ENCODE measurements at places on chromosomes 16 and 17.

- DNase-seq, result no peak
Measured at GRCh38 chr16:70421014-70421413, 17.9 kb downstream of the ST3GAL2 start.

DNA sequence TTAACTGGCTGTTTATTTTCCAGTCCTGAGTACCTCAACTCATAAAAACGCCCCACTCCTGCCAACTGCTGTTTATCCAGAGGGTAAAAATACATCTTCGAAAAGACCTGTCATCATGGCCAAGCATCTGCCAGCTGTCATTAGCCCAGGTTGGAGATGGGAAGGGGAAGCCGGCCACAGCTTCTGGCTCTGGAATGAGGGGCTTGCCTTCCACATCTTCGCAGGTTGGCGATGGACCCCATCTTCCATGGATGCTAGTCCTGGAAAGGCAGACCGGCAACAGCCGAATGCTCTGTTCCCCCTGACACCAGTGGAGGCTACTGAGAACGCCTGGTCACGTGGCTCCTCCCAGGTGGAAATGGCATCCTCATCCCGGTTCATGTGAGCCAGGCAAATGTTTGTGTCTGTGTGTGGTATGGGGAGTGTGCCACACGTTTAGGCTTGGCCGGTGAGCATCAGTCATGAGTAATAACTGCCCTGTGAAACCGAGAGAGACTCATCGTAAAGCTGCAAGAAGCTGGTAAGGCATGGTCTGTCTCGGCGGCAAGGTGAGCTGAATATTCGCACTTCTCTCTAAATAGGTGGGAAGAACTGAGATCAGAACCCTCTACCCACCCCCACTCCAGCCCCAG, 420 bp upstream of the KRTAP17-1 start:
- DNase-seq, result no peak

GRCh38 chr17:47690121-47690520, 3.8 kb upstream of the TBKBP1 start:
- no peak for DNase-seq

GRCh38 chr17:28725660-28726225, 290 bp downstream of the TLCD1 start:
- peak; percentile 80 for DNase-seq

- no peak for DNase-seq
Measured at GRCh38 chr16:89915303-89916232, 3.1 kb upstream of the MC1R start.

DNA sequence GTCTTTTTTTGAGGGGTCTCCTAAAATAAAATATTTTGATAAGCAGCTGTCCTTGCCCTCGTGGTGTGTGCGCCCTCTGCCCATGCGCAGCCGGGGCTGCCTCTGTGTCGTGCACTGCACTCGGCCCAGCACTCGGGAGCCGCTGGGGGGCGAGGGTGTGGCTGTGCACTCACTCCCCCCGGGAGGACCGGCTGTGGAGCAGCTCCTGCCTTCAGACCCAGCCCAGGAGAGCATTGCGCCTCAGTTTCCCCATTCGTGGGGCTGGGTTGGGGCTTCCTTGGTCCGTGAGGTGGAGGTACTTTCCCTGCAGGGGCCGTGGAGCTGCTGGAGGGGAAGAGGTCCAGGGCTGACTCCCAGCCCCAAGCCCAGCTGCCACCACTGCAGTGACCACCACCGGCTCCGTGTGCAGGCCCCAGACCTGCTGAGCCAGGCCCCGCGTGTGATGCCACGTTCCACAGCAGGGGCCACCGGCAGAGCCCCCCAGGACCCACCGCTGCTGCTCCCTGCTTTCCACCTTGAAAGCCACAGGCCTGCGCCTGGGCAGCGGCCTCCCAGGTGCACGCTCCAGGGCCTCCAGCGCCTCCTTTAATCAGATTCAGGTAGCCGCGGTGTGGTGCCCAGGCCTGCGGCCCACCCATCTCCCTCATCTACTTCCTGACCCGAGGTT, 6.3 kb upstream of the IL17C start:
- no peak for DNase-seq

DNA sequence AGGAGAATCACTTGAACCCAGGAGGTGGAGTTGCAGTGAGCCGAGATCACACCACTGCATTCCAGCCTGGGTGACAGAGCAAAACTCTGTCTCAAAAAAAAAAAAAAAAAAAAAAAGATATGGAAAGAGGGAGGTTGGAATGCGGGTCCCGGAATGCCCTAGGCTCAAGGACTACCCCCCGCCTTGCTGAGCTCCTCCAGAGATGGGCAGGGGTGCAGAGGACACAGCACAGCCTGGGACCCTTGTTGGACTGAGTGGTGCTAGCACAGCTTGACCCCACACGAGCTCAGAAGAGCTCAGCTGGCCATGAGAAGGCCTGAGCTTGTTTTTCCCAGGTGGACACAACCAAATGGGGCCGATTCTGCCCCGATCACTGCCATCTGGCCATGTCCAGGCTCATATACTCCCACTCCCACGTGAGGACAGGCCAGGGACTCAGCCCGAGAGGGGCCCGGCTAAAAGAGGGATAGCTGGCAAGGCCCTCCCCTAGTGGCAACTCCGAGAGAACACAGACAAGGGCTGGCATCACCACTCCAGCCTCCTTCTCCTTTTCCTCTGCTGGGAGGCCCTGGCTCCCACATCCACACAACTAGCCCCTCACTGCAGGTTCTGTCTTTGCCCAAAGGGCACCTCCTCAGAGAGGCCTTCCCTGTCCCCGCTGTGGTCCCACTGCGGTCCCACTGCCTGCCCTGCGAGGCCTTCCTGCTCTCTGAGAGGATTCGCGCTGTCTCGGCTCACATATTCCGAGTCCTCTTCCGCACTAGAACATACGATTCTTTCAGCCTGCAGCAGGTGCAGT, 11.0 kb downstream of the SGCA start:
- no peak for DNase-seq

DNA sequence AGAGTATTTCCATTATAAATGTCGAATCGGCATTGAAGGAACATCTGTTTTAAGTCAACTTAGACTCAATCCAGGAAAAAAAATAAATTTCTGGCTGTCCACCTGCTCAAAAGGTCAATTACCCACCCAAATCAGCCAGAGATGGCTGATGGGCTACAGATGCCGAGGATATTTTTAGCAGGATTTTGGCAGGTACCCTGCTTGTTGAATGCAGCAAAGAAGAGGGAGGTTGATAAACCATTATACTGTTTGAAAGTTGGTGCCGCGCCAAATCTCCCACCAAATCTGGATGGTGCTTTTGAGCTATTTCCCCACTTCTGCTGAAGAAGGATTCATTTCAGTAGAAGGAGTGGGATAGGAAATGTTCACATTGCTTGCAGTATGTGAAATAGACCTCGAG, 537.7 kb downstream of the MAF start:
- DNase-seq, result no peak

- DNase-seq, result no peak
Measured at GRCh38 chr16:83963277-83964119, 4.5 kb upstream of the NECAB2 start.
